ENCODE measurements at places on chromosomes 5 and 9.

- no peak for DNase-seq
Measured at GRCh38 chr9:106889061-106889590, 26.2 kb downstream of the ZNF462 start.

GRCh38 chr5:56601641-56602071, 213.7 kb upstream of the MAP3K1 start:
- DNase-seq, result no peak

- no peak for DNase-seq
Measured at GRCh38 chr5:53940921-53941320, 369.5 kb downstream of the ARL15 start.

DNA sequence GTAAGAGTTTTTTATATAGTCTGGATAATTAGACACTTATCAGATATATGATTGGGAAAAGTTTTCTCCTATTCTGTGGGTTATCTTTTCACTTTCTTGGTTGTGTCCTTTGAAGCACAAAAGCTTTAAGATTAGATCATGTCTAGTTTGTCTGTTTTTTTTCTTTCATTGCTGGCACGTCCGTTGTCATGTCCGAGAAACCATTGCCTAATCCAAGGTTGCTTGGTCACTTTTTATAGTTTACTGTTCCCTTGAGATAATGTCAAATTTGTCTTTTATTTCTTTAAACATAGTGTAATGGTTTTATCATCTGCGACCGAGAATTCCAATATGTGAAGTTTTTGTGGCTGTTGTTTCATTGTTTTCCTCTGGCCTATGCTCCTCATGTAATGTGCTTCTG, 28.8 kb downstream of the GARNL3 start:
- no peak for DNase-seq

- DNase-seq, result no peak
Measured at GRCh38 chr9:1536522-1537170, 478.5 kb upstream of the SMARCA2 start.
